ENCODE measurements at places on chromosomes 6 and 20.

DNA sequence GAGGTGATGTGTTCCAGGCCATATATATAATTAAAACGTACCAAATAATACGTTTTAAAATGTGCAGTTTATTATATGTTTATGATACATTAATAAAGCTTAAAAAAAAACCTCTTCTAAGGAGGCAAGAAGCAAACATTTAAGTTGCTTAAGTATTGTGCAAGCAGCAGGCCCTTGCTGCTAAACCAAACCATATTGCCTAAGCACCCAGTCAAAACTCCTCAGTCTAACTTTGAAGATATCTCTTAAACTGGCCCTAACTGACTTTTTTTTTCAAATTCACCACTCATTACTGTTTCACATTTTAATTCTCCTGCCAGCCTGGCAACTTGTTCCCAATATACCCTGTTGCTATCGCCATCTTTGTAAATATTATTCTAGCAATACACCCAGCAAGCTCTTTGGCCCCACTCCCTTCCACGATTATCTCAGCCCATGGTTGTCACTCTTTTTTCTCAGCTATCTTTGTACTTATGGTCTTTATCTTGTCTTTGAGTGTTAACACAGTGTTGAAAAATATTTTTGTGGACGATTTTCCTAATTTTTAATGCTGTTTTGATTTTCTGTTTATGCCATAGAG, 60.9 kb downstream of the C6orf58 start:
- DNase-seq: no peak

GRCh38 chr20:23059001-23059400, 9.5 kb upstream of the THBD start:
- no peak for DNase-seq

DNA sequence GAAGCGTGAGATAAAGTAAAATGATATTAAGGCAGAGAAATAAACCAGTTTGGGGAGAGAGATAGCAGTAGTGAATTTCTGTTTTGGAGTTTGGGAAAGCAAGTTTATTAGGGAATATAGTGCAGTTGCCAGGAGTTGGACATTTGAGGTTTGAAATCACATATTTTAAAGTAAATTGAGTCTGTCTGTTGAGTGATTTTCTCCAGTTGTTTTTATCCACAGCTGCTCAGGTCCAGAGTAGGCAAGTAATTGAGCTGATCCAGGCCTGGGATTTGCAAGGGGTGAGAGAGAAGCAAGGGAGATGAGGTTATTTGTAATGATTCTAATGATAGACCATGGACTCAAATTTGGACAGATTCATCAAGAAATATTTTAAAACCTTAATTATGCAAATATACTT, 481.9 kb downstream of the UTRN start:
- no peak for DNase-seq

- peak; percentile 80 for DNase-seq
These were observed 42.3 kb upstream of the NAA20 start for GRCh38 chr20:19974630-19975435.
